CD8-positive, alpha-beta memory T cell (primary cell): ENCODE measurements at places on chromosomes 5 and 9.

- no peak for DNase-seq
These were observed 18.7 kb downstream of the IFT74 start for GRCh38 chr9:26974927-26975326.

DNA sequence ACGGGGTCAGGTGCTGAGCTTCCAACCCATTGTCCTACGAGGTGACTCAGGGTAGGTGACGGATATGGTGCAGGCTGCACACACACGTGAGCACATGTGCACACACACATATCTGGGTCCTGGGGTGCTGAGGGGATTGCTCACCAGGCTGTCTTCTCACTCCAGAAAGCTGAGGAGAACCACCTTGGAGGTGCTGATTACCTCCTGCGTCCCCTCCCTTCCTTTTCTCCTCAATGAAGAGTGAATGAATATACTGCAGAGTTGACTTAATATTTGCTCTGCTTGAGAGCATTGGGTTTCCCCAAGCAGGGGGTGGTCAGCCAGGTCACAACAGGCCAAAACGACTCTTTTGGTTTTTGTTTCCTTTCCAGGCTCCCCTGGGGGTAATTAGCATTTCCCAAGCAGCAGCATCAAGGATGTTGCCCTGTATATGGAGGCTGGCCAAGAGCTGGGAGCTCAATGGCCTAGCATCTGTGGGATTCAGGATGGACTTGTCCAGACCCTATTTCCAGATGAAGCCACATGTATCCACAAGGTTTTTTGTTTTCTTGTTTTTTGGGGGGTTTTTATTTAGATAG lies 49.7 kb downstream of the PDZD2 start:
- no peak for DNase-seq

GRCh38 chr5:4020400-4020799 lies 424.8 kb downstream of the IRX1 start:
- DNase-seq = no peak

GRCh38 chr9:72315089-72315509 lies 49.9 kb downstream of the ZFAND5 start:
- DNase-seq = no peak

DNA sequence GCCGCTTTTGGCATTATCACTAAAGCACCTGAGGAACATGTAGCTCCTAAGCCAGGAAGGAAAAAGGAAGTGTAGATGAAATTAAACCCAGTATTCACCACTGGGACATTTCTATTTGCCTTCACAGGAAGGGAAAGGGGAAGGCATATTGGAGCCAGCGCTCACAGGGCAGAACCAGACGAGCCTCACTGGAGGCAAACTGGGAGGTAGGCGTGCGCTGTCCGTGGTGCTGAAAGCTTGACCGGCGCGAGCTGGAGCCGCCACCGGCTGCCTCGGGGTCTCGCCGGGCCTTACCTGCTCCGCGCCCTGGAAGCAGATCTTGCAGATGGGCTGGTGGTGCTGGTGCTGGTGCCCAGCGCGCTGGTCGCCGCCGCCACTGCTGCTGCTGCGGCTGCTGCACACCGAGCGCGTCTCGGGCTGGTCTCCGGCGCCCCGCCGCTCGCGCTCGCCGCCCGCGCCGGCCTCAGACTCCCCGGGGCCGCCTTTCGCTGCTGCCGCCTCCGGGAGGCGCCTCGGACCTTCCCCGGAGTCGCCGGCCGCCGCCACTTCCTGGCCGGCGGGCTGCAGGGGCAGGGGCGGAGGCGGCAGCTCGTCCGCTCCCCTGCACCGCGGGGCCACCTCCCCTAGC lies 732 bp downstream of the MARCHF11 start:
- no peak for DNase-seq

DNA sequence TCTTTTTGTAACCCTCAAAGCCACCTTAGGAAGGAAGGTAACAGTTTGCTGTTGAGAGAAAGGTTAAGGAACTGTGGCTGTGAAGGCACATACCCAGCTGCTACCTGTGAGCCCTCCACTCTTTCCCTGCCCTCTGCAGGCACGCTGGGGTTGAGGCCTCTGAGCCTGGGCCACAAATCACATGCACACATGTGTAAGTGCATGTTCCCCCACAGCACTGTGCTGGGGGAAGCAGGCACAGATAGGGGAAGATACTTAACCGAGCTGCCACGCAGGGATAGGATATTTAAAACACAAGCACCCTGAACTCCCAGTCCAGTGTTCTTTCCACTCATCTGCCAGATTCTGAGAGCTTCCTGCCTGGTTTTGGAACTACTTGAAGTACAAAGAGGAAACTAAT lies 18.1 kb downstream of the LARP1 start:
- no peak for DNase-seq
